ENCODE measurements at places on chromosomes 13 and 19.
A peak's percentile ranks its signal among the peaks of the same experiment; 100 is the strongest.

DNA sequence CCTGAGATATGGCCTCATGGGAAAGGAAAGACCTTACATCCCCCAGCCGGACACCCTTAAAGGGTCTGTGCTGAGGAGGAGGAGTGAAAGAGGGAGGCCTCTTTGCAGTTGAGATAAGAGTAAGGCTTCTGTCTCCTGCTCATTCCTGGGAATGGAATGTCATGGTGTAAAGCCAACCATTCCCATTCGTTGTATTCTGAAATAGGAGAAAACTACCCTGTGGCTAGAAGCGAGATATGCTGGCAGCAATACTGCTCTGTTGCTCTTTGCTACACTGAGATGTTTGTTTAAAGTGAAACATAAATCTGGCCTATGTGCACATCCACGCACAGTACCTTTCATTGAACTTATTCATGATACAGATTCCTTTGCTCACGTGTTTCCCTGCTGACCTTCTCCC, 783 bp upstream of the ZNF587B start:
- no peak for DNase-seq

GRCh38 chr13:33137721-33138120, 121.5 kb downstream of the KL start:
- no peak for DNase-seq

GRCh38 chr19:49573425-49573824, 6.9 kb downstream of the NOSIP start:
- no peak for DNase-seq

DNA sequence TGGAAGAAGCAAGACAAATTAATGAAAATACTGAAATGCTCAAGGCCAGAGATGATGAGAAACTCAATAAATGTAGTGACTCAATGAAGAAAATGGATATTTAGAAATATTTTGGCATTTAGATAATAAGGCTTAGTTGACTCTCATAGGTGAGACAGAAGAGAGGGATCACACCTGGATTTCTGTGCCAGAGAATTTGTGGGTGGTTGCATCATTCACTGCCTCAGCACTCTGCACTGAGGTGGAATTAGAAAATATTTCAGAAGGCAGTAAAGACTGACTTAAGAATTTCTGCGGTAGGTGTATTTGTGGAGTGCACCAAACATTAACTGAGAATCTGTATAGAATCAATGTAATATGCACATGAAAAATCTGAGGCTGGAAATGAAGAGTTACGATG, 848.3 kb upstream of the PCDH9 start:
- DNase-seq: no peak

DNA sequence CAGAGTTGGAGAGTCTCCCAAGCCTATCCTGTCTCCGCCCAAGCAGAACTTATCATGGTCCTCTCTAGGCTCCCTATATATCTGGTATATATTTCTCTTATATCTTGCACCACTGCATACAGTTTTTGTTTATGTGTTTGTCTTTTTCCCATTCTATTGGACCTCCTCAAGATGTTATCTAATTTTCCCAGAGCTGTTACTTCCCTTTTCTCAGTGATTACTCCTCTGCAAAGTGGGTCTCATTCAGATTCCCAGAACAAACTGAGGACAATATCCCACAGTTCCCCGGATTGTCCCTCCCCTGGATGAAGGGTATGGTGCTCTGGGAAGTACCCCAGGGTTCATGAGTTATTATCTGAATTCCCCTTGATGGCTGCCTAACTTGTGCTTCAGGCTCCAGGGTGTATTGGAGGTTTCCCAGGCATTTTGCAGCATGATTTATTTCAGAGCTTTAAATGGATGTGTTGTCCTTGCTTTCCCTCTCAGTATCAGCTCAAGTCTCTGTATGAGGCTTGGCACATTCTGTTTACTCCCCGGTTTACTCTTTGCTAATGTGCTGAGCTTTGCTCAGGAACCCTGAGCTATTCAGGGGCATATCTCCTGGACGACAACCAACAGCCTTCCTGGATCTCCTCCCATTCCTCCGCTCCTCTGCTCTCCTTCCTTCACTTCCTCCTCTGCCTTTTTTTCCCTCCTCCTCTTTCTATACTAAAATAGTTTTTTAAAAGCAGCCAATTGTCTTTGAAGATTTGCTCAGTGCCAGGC, 329.3 kb downstream of the SPRY2 start:
- DNase-seq: no peak

- peak; percentile 6 for DNase-seq
Measured at GRCh38 chr13:81577601-81578195, 1236.8 kb upstream of the SPRY2 start.

GRCh38 chr13:85816413-85816812, 17.2 kb upstream of the SLITRK6 start:
- DNase-seq: no peak

DNA sequence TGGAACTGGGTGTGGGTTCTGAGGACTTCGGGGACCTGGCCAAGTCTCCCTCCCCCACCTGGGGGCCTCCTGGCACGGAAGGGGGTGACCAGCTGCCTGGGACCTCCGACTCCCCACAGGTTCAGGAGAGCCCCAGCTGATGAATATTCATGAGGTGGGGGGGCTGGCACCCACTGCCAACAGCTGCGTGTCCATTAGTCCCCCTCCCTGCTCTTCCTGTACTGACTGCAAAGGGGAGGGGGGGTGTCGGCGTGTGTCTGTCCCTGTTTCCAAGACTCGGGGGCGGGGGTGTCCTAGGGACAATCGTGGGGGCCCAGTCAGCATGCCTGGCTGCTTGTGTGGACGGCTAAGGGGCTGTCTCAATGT, 10.6 kb upstream of the NFIX start:
- DNase-seq: no peak

- DNase-seq: no peak
Measured at GRCh38 chr13:50236898-50237318, 221.7 kb downstream of the KCNRG start.

DNA sequence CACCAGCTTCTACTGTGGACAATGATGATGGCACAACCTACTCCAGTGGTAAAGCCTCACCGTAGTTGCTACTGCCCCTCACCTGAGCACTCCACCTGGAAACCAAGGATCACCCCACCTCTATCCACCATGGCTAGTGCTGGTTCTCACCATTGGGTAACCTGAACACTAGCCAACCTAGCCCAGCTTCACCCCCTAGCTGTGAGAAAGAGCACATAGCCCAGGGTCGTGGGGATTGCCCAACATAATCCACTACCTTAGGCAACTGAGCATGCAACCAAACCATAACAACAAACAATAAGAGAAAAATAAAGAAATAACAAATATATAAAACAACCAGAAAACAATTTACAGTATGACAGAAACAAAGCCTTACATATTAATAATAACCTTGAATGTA, 560.1 kb downstream of the DIAPH3 start:
- DNase-seq: no peak

GRCh38 chr13:58869566-58869965, 1238.0 kb downstream of the PCDH17 start:
- DNase-seq: no peak
